ENCODE measurements at places on chromosomes 6 and 20.

DNA sequence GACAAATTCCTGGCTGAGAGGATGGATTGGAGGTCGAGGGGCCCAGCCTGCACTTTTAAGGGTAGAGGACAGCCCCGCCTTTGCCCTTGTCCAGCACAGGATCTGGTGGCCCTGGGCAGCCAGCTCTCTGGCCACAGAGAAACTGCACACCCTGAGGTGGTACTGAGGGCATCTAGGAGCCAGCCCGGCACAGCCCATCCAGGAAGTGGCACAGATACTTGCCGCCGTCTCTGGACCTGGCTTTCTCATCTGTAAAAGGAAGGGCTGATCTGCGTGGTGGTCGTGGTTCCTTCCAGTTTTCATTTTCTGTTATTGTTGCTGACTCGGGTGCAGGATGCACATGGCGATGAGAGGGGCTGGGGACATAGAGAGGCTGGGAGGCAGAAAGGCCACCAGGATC lies 16.0 kb upstream of the SLC22A7 start:
- DNase-seq, result no peak

DNA sequence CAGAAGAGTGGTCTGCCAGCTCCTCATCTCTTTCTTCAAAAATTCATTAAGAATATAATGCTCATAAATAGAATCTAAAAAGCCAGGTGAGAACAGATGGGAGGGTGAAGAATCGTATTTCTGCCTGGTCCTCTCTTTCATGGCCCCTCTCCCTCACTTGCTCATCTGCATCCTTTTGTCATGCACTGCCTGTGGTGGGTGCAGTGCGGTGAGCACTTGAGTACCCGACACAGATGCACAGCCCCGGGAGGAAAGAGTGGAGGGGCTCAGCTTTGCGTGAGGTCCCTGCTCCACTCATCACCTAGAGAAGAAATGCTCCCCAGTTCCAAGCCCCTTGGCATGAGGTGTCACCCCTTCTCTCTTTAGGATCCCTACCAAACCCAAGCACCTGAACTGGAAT lies 58.1 kb upstream of the GLP1R start:
- no peak for DNase-seq

- no peak for DNase-seq
These were observed 139.5 kb upstream of the FAM83B start for GRCh38 chr6:54706844-54707605.

DNA sequence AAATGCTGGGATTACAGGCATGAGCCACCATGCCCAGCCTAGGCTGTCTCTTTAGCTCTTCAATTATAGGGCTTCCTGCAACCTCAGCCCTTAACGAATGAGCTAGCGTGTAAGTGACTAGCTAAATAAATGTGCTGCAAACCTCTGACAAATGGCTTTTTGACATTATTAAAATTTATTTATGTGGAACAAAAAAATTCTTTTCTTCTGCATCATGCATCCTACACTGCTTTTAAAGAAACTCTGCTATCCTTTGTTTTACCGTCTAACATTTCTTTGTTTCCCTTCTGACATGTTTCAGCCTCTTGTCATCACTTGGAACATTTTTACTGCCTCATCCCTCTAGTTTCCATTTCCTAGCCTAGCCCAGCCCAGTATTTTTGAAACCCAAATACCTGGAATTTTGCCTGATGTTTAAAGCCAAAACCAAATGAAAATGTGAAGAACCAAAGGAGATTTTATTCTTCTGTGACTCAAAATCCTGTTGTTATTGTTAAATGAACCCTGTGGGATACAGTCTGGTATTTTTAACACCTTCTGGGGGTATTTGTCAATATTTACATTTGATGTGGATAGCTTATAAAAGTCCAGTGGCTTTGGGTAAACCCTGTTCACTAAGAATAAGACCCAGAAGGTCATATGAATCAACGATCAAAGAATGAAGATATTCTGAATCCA lies 9.5 kb downstream of the NT5E start:
- no peak for DNase-seq

GRCh38 chr6:42448927-42449659 lies 2.6 kb downstream of the TRERF1 start:
- DNase-seq, result no peak

- no peak for DNase-seq
These were observed 14.3 kb downstream of the POU3F2 start for GRCh38 chr6:98848539-98849242.

DNA sequence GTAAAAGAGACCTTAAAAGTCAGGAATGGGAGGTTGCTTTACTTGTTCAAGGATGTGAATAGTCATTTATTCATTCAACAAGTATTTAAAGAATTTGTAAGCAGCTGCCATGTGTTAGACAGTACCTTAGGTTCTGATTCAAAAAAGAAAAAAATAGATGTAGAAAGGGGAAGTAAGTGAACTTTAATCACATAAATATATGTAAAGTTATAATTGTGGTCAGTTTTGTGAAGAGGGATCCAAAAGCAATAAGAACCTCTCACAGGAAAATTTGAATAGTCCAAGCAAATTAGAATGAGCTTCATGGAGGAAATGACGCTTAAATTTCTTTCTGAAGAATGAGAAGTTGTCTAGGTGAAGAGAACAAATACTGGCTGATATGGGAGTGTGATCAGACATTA lies 596.1 kb upstream of the CITED2 start:
- no peak for DNase-seq

- no peak for DNase-seq
These were observed 9.8 kb upstream of the DEFB123 start for GRCh38 chr20:31430568-31431115.

DNA sequence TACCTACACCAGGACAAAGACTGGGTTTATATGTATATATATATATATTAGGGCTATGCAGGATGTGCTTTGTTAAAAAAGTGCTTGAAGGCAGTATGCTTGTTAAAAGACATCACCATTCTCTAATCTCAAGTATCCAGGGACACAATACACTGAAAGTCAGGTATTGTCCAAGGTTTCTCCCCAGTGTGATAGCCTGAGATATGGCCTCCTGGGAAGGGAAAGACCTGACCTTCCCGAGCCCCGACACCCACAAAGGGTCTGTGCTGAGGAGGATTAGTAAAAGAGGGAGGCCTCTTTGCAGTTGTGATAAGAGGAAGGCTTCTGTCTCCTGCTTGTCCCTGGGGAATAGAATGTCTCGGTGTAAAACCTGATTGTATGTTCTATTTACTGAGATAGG lies 156.9 kb downstream of the GPX5 start:
- DNase-seq, result no peak

- DNase-seq, result no peak
These were observed 7.4 kb downstream of the EEF1A1 start for GRCh38 chr6:73513496-73513854.

DNA sequence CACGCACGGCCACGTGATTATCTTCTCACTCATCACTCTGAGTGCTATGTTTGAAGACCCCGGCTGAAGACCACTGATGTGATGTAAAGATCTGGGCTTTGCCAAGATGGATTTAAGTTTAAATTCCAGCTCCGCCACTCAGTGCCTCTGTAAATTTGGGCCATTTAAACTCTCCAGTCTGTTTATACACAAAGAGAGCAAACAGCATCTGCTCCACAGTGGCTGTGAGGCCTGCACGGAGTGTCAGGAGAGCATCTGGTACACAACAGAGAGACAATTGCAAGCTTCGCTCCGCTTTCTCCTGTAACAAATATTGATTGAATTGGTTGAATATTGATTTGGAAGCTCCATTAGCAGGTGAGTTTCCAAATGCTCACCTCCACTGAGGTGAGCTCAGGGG lies 80.5 kb upstream of the FRMD1 start:
- DNase-seq, result no peak

DNA sequence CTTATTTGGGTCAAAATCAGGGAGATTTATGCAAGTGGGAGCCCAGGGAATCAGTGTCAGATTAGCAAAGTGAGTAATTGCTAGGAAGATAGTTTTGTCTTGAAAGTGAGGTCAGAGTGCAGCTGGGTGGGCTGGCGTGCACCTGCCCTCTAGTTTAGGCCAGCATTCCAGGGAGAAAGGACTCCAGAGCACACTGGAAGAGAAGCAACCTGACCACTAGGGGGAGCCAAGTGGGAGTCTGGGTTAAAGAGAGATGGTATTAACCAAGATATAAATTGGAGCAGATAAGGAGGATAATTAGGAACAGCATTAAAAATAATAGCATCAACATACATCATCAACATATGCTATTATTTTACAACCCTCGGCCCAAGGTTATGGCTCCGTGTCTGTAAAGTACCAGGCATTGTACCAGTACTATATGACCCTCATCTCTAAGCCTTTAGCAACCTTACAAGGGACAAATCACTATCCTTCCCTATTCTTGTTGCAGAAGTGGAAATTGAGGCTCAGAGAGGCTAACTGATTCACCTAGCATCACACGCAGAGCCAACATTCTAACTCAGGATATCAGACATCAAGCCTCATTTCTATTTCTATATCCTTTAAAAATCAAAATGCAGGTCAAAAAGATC lies 57.8 kb downstream of the SLC2A10 start:
- peak; percentile 3 for DNase-seq

GRCh38 chr6:143405373-143406154 lies 44.9 kb downstream of the ADAT2 start:
- no peak for DNase-seq

DNA sequence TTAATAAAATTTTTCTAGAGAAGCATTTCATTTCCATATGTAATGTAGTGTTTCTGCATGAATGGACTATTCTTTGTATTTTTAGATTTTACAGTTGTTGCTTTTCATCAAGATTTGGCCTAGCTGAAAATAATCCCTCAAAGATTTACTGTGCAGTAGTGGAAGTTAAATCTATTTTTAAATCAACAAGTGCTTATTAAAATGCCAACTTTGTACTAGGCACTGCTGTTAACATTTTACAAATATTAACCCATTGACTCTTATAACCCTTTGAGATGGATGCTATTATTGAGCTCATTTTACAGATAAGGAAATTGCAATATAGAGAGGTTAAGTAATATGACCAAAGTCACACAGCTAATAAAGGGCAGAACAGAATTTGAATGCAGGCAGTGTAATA lies 274.5 kb downstream of the NKAIN2 start:
- DNase-seq, result no peak
